ENCODE measurements at places on chromosomes 3 and 15.

GRCh38 chr3:31911643-31912042 is 69.4 kb downstream of the OSBPL10 start:
- no peak for DNase-seq

- no peak for DNase-seq
Measured at GRCh38 chr3:171417813-171418212, 42.4 kb downstream of the TNIK start.

GRCh38 chr3:172217877-172218276 is 178.5 kb downstream of the FNDC3B start:
- DNase-seq: no peak

- peak; percentile 7 for DNase-seq
Measured at GRCh38 chr3:11185564-11186317, 31.4 kb downstream of the HRH1 start.

- no peak for DNase-seq
Measured at GRCh38 chr3:187878772-187879518, 133.7 kb upstream of the BCL6 start.

- no peak for DNase-seq
Measured at GRCh38 chr3:58996730-58997129, 53.1 kb downstream of the CFAP20DC start.

DNA sequence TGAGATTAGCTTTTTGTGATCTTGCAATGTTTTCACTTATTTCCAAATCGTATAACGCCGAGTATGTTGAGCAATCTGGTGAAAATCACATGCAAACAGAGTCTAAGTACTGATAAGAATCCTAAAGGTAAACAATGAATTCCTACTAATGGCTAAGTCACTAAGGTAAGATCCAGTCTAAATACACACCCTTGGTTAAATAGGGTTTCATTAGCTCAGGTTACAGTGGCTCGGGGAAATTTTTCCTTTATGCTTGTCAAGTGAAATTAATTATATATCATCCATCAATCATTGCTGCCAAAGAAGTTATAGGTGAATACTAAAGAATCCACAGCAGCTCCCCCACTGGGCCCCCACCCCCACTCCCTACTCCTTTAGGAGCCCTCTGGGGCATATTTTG is 139.3 kb downstream of the SOX2 start:
- DNase-seq: peak; percentile 69

GRCh38 chr3:190903156-190903555 is 40.7 kb upstream of the GMNC start:
- no peak for DNase-seq

- DNase-seq: no peak
Measured at GRCh38 chr15:72859017-72859756, 75.6 kb upstream of the ADPGK start.

- DNase-seq: no peak
Measured at GRCh38 chr15:61051569-61052031, 177.5 kb downstream of the RORA start.

GRCh38 chr3:147900851-147901250 is 491.7 kb downstream of the ZIC1 start:
- peak; percentile 15 for DNase-seq

GRCh38 chr15:48233246-48233645 is 27.1 kb downstream of the SLC12A1 start:
- no peak for DNase-seq

DNA sequence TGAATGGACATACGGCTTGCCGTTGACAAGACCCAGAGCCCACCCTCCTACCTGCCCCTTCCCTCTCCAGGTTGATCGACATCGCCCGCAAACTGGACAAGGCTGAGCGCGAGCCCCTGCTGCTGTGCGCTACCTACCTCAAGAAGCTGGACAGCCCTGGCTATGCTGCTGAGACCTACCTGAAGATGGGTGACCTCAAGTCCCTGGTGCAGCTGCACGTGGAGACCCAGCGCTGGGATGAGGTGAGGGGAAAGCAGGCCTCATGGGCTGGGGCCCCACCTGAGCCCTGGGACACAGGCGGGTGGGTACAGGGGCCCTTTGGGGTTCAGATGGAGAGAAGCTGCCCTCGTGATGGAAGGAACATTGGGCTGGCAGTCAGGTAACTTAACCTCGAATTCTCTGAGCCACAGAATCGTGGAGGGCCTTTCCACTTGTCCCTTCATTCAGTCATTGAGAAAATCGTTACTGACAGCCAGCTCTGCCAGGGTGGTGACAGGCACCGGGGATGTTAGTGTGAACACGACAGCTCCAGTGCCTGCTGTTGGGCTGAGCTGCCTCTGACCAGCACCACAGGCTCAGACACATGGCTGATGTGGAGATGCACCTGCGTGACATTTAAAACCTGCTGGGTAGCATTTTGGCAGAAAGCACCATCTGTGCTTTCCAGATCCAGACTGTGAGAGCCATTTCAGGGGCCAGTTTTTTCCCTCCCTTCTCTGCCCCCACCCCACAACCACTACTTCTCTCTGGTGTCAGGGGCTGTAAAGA is 25.6 kb upstream of the RHO start:
- no peak for DNase-seq

DNA sequence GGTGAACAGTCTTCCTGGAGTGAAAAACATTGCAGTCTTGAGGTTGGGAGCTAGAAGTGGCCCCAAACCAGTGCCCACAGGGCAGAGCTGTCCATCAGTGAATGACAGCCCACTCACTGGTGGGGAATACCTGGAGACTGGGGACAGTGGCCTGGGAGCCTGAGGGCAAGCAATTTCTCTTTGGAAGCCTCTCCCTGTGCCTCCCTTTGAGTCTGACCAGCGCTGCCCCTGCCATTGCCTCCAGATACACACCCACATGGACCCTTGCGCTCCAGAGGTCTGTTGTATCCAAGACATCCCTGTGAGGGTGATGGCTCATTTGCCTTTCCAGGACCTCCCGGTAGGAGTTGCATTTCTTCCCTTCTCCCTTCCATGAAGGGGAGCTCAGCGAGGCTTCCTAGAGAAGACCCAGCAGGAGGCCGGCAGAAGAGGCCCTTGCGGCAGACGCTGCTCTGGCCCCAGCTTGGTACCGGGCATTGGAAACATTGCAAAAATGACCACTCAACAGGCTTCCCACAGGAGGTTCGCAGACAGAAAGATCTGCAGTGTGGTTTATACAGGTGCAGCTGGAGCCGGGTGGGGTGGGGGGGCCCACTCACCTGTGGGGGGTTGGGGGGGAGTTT is 38.5 kb downstream of the KLF13 start:
- no peak for DNase-seq

GRCh38 chr15:50163719-50164410 is 18.1 kb upstream of the SLC27A2 start:
- DNase-seq: no peak

DNA sequence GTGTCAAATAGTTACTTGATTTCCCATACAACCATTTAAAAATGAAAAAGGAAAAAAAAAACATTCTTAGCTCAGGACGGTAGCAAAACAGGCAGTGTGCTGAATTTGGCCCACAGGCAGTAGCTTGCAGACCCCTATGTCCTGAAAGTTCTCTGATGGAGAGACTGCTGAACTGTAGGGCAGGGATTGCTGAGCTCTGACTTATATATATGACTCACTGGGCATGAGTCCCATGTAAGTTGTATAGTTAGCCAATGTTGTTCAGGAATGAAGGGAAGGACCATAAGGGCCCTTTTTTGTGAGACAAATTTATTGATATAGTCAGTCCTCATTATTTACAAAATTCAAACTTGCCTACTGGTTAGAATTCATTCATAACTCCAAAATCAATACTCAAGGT is 36.9 kb upstream of the FRMD4B start:
- no peak for DNase-seq

DNA sequence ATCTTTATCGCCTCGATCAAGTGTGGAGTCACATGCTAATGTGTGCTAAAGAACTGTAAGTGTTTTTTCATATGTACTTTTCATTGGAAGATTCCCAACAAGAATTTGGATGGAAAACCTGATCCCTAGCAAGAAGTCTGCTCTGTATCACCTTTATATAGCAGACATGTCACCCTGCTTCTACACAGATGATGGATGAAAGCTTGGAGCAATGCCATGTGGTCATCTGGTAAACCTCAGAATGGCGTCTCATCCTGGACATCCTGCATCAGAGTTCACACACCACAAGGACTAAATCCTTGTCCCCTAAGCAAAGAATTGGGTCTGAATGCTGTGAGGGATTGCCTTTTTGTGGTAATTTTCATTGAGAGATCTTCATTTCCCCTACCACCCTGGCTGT is 42.1 kb upstream of the CTDSPL start:
- no peak for DNase-seq

DNA sequence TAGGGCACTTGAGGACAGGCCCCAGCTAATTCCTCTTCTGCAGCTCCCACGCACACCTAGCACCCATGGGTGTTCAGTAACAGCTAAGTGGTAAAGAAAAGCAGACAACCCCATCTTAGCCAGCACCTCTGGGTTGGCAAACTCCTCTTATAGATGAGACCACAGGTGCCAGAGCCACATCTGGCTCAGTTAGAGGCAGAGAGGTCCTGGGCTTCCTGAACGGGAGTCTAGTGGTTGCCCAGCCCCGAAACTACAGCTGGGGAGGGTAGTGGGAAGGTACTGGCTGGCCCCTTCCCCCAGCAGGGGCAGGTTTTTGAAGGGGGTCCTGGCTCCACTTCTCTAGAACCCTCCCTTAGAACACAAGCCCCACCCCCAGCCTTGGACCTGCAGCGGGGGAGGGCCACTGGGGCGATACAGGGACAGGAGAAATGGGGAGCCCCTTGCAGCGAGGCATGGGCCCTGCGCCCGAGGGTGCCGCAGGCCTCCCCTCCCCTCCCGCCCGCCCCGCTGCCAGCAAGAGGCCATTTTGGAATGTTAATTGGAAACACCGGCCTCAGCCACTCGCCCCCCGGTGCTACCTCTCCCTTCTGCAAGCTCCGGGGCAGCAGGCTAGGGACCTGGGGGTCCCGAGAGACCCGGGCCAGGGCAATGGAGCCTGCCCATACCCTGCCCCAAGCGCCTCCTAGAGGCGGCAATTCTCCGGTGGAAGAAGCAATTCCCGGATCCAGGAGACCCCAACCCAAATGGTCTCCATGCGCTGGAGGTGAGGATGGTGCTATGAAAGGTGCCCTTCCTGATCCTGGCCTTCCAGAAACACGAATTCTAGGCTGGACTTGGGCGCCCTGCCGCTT is 1.5 kb downstream of the DUSP7 start:
- DNase-seq: no peak

- no peak for DNase-seq
Measured at GRCh38 chr15:100075229-100075628, 266.5 kb downstream of the ADAMTS17 start.

- DNase-seq: no peak
Measured at GRCh38 chr15:73374604-73375003, 5.8 kb upstream of the HCN4 start.

- no peak for DNase-seq
Measured at GRCh38 chr3:139728414-139728813, 50.6 kb upstream of the NMNAT3 start.

DNA sequence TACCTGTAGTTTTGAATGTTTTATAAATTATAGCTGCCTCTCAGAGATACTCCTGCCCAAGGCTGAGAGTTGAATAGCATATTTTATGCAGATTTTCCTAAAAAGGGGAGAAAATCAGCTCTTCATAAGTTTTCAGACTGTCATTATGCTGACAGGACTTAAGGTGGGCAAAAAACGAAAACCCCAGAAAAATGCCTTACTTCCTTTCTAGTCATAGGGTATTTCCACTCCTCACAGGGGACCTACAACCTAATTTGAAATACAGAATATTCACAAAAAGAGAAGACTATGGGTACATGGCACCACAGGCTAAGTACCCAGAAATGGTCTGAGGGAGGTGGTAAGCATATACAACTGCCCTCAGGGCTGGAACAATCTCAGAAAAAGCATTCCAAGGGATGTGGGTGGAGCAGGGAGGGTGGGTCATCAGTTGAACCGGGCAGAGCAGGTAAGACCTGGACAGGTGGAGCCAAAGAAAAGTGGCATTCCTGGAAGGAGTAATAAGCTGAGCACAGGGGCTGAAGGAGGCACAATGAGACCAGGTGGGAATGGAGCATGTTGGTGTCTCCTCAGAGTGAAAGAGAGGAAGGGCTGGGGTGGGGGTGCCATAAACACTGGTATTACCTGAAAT is 10.6 kb upstream of the OXSR1 start:
- peak; percentile 47 for DNase-seq

DNA sequence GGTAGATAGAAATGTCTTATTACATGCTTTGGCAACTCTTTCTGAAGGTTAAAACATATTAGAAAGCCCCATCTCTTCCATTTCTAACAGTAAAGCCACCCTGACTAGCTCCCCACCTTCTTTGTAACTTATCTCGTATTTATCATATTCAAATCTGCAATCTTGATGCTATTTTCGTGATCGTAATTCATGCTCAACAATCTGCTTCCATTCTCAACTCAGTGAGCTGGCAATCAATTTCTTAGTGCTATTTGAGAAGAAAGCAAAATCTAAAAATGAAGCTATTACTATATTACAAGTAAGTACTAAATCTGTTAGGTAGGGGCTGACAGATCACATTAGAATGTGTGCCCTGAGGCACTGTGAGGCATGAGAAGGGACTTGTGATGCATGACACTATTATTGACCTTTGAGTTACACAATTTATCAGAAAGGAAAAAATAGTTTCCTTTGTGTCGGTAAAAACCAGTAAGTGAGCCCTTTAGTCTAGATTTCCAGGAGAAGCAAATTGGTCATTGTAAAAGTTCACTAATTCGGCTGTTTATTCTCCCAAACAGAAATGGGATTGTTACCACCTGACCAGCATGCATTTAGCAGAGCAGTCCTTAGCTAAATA is 379.7 kb upstream of the CNTN6 start:
- no peak for DNase-seq

DNA sequence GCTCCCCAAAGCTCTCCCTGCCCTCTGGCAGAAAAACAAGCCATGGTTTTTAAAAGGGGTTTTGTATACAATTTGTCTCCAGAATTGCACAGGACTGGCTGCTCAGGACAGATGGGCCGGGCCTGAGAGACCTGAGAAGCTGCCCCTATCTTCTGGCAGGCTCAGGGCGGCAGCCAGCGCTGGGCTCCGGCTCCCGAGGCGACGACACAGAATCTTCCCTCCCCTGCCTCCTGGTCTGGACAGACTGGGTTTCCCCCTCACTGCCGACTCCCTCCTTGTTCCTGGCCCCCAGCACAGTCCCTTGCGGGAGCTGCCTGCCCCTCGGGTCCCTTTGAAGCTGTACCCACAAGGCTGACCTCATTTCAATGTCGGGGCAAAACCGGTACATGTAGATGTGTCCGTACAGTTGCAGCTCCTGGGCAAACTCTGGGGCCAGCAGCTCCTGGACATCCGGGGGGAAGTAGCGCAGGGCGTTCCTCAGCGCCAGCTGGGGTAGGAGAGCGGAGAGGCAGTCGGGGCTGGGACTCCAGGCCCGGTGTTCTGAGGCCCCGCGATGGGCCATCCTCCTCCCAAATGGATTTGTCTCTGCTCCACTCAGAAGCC is 7.2 kb downstream of the UROC1 start:
- no peak for DNase-seq

DNA sequence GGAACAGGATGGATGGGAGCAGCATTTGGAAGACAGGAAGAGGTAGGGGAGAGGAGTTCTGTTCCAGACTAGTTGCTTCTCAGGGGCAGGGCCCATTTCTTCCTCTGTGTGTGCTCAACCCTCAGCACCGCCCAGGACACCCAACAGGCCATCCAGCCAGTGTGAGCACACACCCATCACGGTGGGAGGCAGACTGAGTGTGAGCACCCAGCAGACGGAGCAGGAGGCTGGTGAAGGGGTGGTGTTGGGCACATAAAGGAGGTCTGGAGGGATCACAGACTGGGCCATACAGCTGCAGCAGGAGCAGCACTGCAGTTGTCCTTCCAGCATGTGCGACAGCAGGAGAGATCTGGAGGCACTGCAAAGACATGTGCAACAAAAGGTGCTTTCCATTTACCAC is 88.4 kb upstream of the PLXNA1 start:
- no peak for DNase-seq

GRCh38 chr15:65366122-65366892 is 11.5 kb downstream of the IGDCC3 start:
- DNase-seq: no peak

GRCh38 chr3:171165983-171166382 is 139.5 kb upstream of the SLC2A2 start:
- no peak for DNase-seq

Data from Caco-2 (cell line).